Thymus (tissue), 14 donors: ENCODE measurements at places on chromosomes 5 and 9.

- DNase-seq: no peak
These were observed 91.0 kb upstream of the MVB12B start for GRCh38 chr9:126235336-126236243.

- DNase-seq: no peak
These were observed 1022.3 kb upstream of the WWC1 start for GRCh38 chr5:167269146-167269545.

- no peak for DNase-seq
These were observed 33.3 kb downstream of the IPPK start for GRCh38 chr9:92636627-92637026.

GRCh38 chr5:6819521-6819920 is 106.3 kb downstream of the TENT4A start:
- DNase-seq: no peak

DNA sequence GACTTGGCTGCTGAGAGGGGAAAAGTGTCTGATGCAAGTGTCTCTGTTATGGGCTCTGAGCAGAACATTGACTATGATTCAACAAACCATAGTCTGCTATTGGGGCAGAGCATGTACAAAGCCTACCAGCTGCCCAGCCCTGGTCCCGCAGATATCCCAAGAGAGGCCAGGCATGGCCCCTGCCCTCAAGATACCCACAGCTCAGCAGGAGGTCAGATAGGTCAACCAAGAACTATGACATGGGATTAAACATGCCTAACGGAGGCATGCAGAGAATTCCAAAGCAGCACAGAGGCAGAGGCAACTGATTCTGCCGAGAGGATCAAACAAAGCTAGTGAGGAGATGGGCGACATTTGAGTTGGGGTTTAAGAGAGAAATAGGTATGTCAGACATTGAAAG is 39.9 kb upstream of the CPLX2 start:
- no peak for DNase-seq

DNA sequence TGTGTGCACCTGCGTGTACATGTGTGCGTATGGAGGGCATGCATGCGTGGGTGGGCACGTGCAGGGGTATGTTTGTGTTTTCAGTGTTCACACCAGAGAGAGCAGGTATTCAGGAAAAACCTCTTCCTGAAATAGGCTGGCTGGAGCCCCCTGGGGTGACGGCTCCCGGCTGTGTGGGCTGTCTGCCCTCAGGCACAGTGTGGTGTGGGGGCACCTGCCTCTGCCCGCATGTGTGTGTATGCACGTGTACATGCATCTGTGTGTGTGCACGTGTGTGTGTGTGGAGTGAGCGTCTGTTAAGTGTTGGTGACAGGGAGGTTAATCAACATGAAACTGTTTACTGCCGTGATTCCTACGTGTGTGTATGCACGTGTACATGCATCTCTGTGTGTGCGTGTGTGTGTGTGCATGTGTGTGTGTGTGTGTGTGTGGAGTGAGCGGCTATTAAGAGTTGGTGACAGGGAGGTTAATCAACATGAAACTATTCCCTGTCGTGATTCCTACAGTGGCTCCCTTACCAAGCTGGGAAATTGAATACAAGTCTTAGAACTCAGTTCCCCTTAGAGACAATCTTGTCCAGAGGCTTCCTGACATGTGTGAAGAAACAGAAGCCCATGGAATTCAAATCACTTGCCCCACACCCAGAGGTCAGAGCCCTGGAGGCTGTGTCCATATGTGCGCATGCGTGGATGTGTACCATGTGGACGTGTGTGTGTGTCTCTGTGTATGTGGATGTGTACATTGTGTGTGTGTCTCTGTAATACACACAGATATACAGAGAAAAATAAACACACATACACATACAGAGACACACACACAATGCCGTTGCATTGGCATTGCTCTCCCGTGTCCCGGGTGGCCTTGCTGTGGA is 372.4 kb upstream of the IRX4 start:
- no peak for DNase-seq
